ENCODE measurements at places on chromosomes 16 and 17. TPM values are rescaled to one million over a fixed set of nuclear protein-coding genes. Genes with fewer than 3 reads are reported as not detected.

KRTAP9-8 gene
- not detected for total RNA-seq

STX1B gene
- total RNA-seq: 0.66 TPM

CHRNE gene
- total RNA-seq: 1.5 TPM

KRTAP16-1 gene
- not detected for total RNA-seq

GLIS2 gene
- 6.5 TPM for total RNA-seq

ASPSCR1 gene
- 28.7 TPM for total RNA-seq

SLC16A5 gene
- total RNA-seq: 4.4 TPM

KRTAP2-2 gene
- not detected for total RNA-seq

All from muscle of leg (tissue), 16 donors.